ENCODE measurements at places on chromosomes 5 and 9.
A peak's percentile ranks its signal among the peaks of the same experiment; 100 is the strongest.

DNA sequence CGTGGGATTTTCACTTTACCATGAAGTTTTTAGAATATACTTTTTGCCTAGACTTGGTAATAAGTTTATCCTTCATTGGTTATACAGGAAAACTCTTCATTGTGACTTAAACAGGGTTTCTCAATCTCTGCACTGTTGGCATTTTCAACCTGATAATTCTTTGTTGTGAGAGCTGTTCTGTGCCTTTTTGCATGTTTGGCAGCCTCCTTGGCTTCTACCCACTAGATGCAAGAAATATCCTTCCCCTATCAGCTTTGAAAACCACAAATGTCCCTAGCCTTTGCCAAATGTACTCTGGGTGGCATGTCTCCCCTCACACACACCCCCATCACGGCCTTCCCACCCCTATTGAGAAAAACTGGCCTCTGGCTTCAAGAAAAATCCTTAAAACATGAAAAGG, 180.9 kb downstream of the ESM1 start:
- DNase-seq, result no peak

DNA sequence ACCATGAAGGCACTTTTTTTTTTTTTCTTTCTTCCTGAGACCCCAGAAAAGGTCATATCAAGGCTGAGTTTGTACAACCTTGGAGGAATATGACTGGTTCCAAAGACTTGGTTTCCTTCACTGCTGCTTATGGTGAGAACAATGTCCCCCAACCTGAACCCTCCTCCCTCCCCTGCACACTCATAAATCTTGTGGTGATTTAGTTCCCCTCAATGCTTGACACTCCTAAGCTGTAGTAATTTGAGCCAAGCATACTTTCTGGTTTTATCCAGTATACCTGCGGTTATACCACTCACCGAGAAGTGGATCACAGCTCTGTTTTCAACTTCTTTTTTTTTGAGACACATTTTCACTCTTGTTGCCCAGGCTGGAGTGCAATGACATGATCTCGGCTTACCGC, 149.9 kb upstream of the KLF4 start:
- DNase-seq, result no peak

DNA sequence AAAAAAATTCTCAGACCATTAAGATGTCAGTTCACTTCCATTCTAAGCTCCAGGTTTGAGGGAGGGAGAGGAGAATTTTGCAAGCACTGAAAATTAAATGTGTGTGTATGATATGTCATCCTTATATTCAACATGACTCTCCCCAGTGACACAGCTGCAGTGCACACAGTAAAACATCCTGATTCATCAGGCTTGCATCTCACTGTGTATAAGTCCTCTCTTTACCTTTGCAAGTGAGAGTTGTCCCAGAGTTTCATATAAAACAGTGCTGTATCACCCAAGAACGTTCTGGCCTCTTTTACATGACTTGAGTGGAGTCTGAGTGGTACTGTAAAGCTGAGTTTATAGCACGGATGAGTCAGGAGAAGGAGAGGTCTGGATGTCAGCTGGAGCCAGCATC, 50.0 kb downstream of the DMRT2 start:
- no peak for DNase-seq

DNA sequence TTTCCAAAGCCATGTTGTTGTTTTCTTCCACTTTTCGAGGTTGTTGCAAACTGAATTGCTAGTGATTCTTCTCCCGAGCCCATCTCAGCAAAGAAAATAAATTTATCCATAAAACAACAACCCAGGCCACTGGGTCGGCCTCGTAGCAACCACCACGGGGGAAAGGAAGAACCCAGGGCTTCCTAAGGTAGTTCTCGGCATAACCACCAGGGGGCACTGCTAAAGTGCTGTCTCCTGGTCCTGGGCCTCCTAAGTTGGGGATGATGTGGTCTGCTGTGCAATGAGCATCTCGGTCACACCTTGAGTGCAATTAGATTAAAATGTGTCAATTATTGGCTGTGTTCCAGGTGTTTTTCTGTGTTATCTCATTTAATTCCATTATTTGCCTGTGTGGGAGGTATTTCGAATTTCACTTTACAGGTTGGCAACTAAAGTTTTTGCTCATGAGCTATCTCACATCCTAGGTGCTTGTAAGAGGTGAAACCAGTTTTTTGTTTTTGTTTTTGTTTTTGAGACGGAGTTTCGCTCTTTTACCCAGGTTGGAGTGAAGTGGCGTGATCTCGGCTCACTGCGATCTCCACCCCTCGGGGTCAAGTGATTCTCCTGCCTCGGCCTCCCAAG, 102.8 kb upstream of the DAP start:
- no peak for DNase-seq

- DNase-seq, result no peak
Observed at GRCh38 chr5:111469293-111469896, 42.9 kb downstream of the STARD4 start.

GRCh38 chr5:95818181-95819147, 4.1 kb downstream of the GLRX start:
- DNase-seq, result no peak

GRCh38 chr5:77463905-77464304, 28.2 kb downstream of the WDR41 start:
- no peak for DNase-seq

DNA sequence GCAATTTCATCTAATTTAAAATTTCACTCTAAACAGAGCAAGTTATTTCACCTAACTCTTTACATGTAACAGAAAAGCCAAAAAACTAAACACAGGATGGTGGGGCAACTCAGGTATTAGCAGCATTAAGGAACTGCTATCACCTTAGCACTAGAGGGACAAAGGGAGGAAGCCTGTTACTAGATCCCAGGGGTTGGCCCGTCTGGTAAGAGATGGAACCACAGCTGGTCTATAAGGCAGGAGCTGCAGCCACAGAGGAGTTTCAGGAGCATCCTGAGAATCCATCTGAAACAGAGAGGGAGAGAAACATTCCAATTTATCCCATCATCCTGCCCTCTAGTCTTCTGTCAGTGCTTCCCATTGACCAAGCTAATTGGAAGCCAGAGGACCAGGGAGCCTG, 300.3 kb downstream of the MRPS30 start:
- DNase-seq, result no peak

DNA sequence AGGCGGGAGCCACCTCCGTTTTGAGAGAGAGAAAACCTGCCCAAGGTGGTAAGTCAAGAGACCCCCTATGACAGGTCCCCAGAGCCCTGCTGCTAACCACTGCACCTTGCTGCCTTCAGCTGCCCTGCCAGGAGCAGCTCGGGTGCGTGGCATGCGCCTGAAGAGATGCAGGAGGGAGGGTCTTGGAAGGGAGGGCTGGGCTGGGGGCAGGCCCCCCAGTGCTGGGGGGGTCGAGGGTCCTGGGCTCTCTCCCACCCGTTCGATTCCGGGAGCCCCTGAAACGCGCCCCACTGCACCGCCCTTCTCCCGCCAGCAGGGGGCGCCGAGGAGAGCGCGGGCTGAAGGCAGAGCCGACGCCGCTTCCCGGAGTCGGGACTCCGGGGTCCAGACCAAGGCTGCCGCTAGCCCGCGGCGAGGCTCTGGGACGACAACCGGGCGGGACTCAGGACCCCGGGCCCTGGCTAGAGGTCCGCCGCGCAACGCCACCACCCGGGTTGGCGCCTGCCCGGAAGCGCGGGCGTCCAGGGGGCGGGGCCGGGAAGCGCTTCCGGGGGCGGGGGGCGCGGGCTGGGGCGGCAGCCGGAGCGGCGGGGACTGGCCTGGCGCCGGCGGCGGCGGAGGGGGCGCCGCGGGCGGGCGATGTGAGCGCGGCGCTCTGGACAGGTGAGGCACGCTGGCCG, at the start of gene ZBTB34:
Gene ZBTB34 (plus strand): TSS at position 563 of the 680 bp plus-strand sequence. CDS start 18,761 bp downstream, outside the sequence.
- DNase-seq, result no peak

DNA sequence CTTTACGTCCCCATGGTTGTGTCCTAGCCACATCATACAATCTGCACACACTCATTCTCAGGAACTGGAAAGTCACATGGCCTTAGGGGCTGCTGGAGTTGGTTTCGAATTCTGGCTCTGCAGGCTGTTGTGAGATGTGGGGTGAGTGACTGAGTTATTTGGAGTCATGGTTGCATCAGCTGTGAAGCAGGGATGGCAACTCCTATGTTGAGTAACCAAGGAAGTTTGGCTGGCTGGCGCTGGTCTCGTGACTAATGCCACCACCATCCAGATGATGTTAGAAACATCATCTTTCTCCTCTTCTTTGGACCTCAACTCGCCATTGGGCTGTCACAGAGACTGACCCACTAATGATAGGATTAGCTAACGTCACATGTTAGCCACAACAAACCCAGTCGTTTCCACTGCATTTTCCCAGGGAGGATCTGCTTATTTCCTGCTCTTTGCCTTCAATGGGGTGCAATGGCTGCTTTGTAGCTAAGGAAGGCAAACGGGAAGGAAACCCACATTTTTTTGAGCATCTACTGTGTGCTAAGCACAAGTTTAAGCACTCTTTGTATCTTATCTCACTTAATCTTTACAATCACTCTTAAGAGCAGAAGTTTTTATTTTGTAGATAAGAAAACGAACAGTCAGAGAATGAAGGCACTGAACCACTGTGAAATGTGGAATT, 78.1 kb upstream of the UBTD2 start:
- DNase-seq, result peak; percentile 73

GRCh38 chr9:132878695-132879456, at the start of gene SPACA9:
SPACA9 (plus strand) TSS chr9:132878898; CDS start chr9:132883948, 5,050 bp downstream.
- DNase-seq, result peak; percentile 12

DNA sequence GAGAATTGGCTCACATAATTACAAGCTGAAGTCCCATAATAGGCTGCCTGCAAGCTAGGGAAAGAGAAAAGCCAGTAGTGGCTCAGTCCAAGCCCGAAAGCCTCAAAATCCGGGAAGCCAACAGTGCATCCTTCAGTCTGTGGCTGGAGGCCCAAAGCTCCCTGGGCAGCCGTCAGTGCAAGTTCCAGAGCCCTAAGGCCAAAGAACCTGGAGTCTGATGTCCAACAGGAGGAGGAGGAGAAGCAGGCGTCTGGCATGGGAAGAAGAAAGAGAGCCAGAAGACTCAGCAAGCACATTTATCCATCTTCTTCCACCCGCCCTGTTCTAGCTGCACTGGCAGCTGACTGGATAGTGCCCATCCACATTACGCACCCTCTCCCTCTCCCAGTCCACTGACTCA, 213.4 kb downstream of the GAS1 start:
- no peak for DNase-seq

DNA sequence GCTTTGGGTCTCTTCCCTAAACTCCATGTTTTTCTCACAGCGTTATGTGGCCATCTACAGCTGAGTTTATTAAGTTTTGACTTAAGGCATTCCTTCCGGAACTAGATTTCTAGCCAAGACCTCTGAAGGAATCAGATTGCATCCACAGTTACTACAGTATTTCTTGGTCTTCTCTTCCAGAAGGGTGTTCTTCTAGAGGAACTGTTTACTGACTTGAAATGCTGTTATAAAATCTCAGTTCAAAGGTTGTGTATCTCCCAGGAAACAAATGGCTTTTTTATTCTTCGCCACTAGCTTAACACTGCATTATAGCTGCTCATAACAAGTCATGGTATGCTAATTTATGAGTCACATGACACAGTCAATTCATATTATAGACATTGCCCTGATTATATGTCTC, 55.3 kb upstream of the RAD23B start:
- DNase-seq, result peak; percentile 38
